ENCODE measurements at places on chromosomes 7 and 10.
A peak's percentile ranks its signal among the peaks of the same experiment; 100 is the strongest.

GRCh38 chr10:13890233-13891127, 303.7 kb downstream of the PRPF18 start:
- no peak overlapping the region for H3K27ac ChIP-seq
- peaks cover 16% of the 10 kb centered on the region for H3K4me1 ChIP-seq
- H3K27me3 ChIP-seq, result peaks cover 81% of the 10 kb centered on the region
- H3K4me3 ChIP-seq, result peak overlapping the region; percentile 60
- DNase-seq, result no peak

DNA sequence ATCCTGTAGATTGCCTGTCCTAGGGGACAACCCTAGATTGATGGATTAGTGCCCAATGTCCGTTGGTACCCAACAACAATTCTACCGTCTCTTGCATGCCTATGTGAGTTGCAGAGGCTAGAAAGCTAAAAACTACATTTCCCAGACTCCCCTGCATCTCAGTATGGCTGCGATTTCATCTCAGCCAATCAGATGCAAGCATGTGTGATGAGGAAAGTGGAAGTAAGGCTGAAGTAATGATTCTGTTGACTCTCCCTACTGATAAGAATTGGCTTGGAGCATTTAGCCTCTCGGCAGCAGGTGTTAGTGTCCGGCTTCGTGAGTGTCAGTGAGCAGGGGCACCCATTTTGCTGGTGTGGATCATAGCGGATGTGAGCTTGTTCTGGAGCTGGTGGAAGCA, 171.9 kb downstream of the FGFR2 start:
- no peak for DNase-seq
- no peaks in the 10 kb centered on the region for H3K27me3 ChIP-seq
- no peak overlapping the region for H3K27ac ChIP-seq
- no peaks in the 10 kb centered on the region for H3K4me1 ChIP-seq

DNA sequence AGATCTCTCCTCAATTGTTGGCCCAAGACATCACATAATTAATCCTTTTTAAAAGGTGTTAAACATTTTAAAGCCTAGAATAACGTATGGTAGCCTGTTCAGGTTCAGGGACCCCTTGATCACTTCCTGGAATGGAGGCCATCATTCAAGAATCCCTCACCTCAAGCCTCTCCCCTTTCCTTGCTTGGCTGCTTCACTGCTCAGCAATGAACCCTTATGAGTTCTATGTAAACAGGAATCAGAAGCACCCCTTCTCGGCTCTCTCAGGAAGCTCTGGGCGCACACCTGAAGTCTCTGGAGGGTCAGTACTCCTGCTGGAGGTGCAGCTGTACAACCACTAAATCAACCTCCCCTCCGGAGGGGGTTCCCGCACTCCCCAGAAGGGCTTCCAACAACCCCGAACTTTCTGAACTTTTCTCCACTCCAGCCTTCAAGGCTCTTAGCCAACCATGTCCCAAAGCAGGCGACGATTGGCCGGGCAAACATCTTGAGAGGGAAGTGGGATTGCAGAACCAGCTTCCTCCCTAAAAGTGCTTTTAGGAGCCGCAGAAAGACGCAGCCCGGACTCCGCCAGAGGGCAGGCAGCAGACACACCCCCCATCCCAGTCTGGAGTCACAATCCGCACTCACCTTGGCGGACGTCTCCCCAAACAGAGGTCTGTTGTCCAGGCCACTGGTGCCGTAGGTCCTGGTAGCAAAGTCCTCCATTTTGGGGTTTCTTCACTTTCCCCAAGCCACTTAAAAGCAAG, 562 bp downstream of the TMEM243 start:
- H3K27ac ChIP-seq, result peak overlapping the region; percentile 99
- DNase-seq, result peak; percentile 38
- H3K4me1 ChIP-seq, result peaks cover 34% of the 10 kb centered on the region
- peaks cover 40% of the 10 kb centered on the region for H3K36me3 ChIP-seq

DNA sequence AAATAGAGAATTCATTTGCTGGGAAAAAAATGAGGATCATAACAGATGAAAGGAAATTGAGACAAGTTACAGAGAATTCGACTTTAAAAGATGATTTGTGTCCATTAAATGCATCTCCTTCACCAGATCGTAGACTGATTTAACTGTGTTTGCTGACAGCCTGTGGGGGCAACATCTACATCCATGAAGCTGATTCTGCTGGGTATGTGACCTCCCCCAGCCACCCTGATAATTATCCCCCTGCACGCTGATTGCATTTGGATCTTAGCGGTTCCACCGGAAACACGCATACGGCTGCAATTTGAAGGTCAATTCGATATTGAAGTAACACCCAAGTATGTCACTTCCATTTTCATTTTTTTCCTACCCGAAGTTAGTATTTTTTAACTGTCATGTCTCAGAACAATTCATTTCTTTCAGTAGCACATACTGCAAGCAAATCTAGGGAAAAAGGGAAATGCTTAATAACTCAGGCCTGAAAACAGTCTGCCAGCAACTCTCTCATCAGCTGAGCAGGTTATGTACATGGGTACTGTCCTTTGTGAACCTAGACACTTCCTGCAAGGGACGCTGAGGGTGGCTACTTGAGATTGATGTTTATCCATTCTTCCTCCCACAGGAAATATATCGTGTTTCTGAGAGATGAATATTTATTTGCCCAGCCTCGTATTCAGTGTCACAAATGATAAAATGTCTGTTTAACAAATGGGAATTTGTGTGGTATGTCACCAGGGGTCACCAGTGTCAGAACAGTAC, 134.9 kb downstream of the ZNF22 start:
- no peaks in the 10 kb centered on the region for H3K36me3 ChIP-seq
- H3K4me3 ChIP-seq, result no peak overlapping the region
- H3K27me3 ChIP-seq, result no peaks in the 10 kb centered on the region
- H3K27ac ChIP-seq, result no peak overlapping the region
- DNase-seq, result no peak

Data from activated naive CD8-positive, alpha-beta T cell treated with anti-CD3 and anti-CD28 coated beads for 36 hours (primary cell).